ENCODE measurements at places on chromosomes 16 and 17.

DNA sequence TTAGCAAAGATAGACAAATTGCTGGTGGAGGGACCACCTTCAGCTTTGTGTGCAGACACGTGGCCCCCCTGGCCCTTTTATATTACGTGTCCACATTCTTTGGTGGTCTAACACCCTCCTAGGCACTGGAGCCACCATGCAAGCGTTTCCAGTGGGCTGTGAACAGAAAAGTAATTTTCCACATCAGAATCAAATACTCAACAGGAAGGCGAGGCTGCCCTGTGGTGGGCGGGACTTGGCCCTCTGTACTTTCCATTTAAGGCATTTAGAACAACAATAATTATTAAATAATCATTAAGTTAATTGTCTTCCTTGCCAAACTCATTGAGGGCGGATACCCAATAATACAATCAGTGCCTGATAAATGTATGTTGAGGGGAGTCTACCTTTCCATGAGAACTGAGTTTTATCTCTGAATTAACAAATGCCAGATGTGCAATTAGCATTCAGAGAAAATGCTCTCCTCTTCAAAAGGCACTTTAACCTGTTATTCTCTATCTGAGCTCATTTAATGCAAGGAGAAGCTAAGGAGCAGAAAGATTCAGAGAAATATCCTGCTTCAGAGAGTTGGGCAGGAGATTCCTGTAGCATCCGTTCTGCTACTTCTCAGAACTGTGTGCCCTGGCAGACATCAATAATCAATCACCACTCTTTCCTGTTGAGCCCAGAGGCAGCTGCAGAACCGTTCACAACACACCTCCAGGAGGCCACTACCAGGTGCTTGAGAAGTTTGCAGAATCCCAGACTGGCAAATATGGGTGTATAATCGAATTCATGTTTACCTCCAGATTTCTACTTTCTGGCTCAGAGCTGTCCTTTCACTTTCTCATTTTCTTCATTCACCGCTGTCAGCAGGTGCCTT lies 109.4 kb downstream of the CMIP start:
- DNase-seq: no peak

GRCh38 chr17:50939542-50939794 lies 73.3 kb upstream of the TOB1 start:
- DNase-seq: no peak

DNA sequence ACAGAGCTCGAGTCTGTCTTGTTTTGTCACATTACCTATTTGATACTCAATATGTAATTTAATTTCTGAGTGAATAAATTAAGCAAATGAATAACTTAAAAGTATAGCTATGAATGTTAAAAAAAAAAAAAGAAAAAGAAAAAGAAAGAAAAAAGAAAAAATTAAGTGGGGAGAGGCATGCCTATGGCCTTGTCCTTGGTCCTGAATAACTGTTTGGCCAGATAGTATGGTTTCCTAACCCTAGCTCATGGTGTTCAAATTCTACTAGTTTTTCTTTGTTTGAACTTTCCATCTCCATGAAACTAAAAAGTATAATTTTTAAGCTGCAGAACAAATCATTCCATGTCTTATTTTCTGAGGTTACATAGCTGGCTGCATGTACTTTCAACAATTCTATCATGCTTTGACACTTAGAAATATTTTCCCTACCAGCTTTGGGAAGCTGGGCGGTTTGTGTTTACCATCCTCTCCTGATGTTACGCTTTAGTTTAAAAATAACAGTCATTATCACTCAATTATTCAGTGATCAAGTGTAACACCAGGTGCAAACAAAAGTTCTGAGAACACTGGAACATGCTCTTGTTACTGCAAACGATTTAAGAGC lies 31.8 kb downstream of the TOX3 start:
- DNase-seq: no peak

DNA sequence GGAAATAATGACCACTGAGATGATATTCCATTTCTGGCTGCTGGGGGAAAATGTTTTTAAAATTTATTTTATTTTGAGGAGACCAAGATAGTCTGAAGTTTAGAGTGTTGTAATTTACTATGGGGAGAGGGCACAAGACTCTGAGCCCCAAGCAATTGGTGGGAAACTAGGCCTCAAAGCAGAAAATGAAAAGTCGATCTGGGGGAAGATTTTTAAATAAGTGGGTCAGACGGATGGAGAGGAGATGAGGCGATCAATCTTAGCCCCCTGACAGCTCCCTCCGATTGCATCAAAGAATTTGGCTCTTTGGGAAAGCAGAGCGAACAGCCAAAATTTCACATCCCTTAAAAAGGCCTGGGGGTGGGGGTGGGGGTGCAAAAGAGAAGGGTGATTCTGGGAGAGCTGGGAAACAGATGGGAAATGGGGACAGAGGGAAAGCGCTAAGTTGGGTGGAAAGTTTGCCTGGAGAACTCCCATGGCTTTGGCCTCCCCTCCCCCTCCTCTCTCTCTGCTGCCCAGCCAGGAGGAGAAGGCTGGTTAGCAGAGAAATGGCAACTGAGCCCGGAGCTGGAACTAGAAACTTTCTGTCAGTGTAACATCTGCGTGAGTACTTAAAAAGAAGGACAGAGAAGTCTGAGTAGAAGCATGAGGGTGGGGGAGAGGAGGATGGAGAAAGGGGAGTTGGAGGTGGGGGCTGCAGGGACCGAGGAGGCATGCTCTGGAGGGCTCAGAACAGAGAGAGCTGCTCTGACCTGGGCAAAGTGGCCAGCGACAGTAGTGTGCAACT lies 1.4 kb upstream of the HOXB2 start:
- DNase-seq: no peak

- no peak for DNase-seq
Observed at GRCh38 chr16:71855937-71856662, 10.3 kb downstream of the ATXN1L start.

- DNase-seq: no peak
Observed at GRCh38 chr16:25013751-25014499, 1.2 kb downstream of the ARHGAP17 start.

GRCh38 chr17:75572713-75573539 lies 14.7 kb upstream of the MYO15B start:
- DNase-seq: no peak

- DNase-seq: no peak
Observed at GRCh38 chr17:43784068-43784467, 3.8 kb downstream of the CFAP97D1 start.

DNA sequence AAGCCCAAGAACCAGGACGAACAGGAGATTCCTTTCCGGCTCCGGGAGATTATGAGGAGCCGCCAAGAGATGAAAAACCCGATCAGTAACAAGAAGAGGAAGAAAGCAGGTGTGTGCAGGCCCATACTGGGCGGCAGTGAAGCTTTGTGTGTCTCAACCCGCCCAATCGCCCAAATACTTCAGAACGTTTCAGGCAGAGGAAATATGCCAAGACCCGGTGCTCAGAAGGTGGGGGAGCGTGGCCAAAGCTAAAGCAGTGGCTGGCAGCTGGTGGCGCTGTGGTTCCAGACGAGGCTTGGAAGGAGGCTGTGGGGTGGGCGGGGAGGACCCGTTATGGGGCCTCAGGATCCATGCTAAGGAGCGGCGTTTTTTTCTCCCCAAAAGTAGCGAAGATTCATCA lies 1.2 kb downstream of the CCDC137 start:
- DNase-seq: no peak

DNA sequence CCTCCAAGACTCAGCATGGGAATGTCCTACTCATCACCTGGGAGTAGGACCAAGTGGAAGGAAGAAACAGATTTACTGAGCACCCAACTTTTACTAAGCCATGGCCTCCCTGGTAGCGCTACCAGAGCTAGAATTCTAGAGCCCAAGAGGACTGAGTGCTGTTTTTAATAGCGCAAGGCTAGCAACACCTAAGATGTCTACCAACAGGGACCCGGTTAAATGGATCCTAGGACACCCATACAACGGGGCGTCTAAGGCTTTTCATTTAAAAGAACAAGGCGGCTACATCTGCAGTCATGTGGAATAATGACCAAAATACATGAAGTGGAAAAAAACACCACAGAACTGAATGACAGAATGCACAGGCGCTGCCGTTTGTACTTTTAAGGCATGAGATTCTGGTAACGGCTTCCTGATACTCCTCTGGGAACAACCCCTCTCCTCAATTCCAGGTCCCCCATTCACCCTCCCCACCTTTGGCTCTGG lies 5.1 kb downstream of the GGA2 start:
- DNase-seq: no peak

DNA sequence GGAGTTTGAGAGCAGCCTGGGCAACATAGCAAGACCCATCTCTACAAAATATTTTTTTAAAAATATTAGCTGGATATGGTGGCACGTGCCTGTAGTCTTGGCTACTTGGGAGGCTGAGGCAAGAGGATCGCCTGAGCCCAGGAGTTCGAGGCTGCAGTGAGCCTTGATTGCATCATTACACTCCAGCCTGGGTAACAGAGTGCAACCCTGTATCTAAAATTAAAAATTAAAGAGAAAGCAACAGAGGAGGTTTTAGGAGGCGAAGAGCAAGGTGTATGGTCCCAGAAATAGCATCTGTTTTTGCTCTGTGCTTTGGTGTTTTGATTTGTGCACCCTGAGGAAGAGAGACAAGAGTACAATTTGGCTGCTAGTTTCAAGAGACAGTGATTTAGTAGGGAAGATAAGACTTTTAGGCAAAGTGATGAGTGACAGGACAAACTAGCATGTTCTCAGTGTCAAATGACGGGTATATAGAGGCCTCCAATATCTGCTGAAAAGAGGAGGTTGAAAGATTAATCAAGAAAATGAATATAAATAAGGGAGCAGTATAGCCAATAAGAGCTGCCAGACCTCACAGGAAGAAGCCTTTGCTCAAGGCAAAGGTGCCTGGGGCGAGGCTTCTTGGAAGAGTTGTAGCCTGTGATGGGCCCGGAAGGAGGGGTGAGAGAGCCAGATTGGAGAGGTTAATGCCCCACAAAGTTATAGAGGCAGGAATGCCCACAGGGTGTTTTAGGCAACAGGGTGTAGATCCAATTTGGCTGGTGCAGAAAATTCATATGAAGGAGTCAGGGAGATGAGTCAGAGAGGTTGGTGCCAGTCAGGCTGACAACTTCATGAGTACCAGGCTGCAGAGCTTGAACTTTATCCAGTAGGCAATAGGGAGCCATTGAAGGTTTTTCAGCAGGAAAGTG lies 11.4 kb downstream of the HLF start:
- no peak for DNase-seq

- DNase-seq: peak; percentile 96
Observed at GRCh38 chr17:45123930-45124796, 8.2 kb downstream of the PLCD3 start.

GRCh38 chr17:1029922-1030644 lies 33.2 kb downstream of the TIMM22 start:
- DNase-seq: no peak

GRCh38 chr17:62578757-62579487 lies 48.5 kb upstream of the MRC2 start:
- no peak for DNase-seq

DNA sequence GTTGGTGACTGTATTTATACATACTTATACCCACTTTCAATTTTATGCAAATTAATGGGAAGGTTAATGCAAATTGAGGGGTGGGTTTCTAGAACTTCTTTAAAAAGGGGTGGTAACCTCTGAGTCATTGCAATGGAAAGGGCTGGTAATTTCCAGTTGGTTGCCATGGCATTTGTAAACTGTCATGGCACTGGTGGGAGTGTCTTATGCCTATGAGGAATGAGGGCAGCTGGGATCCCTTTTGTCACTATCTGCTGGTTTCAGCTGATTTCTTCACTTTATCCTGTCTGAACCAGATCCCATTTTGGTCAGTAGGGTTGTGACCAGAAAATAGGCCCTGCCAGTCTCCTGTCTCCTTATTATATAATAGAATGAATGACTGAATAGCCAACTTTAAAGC lies 1006.7 kb upstream of the GOT2 start:
- DNase-seq: no peak

- DNase-seq: no peak
Observed at GRCh38 chr16:59597269-59597668, 863.2 kb upstream of the GOT2 start.
